Fibroblast of villous mesenchyme (primary cell): ENCODE measurements at places on chromosomes 12 and 14. TPM values are rescaled to one million over a fixed set of nuclear protein-coding genes. Genes with fewer than 3 reads are reported as not detected.

RPGRIP1 gene
- total RNA-seq, result under 0.01 TPM in 1 of 2 replicates, not detected in the other

RIC8B gene
- total RNA-seq, result 12.6 and 15.1 TPM in 2 replicates

CFAP73 gene
- total RNA-seq, result not detected in 2 replicates

RASAL1 gene
- total RNA-seq, result not detected in 2 replicates

SLC25A21 gene
- 0.97 and 1.3 TPM in 2 replicates for total RNA-seq

MORN3 gene
- 0.32 TPM in 1 of 2 replicates, not detected in the other for total RNA-seq

EFS gene
- 7.7 and 7.8 TPM in 2 replicates for total RNA-seq

HOTAIR gene
- 0.86 and 3.2 TPM in 2 replicates for total RNA-seq

LRP1-AS gene
- total RNA-seq, result not detected in 2 replicates

BRI3BP gene
- total RNA-seq, result 4.5 and 8.6 TPM in 2 replicates

RNASE1 gene
- total RNA-seq, result not detected in 2 replicates

OGFOD2 gene
- total RNA-seq, result 7.3 and 11.9 TPM in 2 replicates

NTS gene
- under 0.01 TPM in 2 replicates for total RNA-seq

MYL2 gene
- not detected in 2 replicates for total RNA-seq
